Activated gamma-delta T cell (primary cell): ENCODE measurements at places on chromosomes 13 and 19.

DNA sequence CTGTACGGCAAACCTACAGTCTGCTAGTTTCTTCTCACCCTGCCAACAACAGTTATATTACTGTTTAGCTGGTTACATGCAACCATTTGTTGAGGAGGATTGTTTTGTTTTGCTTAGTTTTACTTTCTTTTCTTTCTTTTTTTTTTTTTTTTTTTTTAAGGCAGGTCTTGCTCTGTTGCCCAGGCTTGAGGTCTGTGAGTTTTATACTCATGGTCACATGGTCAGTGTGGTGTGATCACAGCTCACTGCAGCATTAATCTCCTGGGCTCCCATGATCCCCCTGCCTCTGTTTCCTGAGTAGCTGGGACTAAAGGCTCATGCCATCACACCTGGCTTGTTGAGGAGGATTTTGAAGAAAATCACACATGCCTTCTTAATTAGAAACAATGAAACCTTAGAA, 505.6 kb downstream of the GPC5 start:
- DNase-seq: no peak

- DNase-seq: no peak
These were observed 168.6 kb downstream of the POSTN start for GRCh38 chr13:37429976-37430375.

- DNase-seq: no peak
These were observed 309.6 kb downstream of the RFC3 start for GRCh38 chr13:34127523-34127922.

DNA sequence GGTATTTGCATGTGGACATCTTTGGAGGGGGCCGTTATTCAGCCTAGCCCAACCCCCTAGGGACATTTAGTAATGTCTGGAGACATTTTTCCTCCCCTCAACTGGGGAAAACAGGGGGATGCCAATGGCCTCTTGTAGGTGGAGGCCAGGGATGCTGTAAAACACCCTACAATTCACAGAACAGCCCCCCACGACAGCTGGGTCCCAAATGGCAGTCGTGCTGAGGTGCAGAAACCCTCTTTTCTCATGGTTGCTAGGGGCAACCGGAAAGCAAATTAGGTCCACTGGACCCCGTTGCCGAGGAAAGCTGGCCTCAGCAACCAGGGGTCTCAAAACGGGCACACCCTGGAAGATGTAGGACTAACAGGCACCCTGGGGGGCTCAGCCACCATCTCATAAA, 14.6 kb downstream of the TMEM150B start:
- DNase-seq: no peak

GRCh38 chr13:43223216-43223615, 199.8 kb downstream of the DNAJC15 start:
- DNase-seq: no peak

GRCh38 chr13:112530861-112531260, 57.1 kb downstream of the TUBGCP3 start:
- DNase-seq: no peak

DNA sequence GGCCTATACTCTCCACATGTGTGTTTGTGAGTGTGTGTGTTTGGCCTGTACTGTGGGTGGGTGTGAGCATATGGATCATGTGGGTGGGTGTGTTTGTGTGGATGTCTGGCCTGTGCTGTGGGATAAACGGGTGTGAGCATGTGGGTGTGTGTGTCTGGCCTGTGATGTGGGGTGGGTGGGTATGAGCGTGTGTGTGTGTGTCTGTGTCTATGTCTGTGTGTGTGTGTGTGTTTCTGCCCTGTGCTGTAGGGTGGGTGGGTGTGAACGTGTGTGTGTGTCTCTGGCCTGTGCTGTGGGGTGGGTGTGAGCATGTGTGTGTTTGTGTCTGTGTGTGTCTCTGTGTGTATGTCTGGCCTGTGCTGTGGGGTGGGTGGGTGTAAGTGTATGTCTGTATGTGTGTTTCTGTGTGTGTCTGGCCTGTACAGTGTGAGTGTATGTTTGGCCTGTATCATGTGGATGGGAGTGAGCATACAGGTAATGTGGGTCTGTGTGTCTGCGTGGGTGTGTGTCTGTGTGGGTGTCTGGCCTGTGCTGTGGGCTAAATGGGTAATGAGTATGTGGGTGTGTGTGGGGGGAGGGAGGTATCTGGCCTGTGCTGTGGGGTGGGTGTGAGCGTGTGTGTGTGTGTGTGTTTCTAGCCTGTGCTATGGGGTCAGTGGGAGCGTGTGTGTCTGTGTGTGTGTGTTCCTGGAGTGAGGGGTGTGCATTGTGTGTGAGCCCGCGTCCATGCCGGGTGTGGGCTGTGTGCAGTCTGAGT, 20.8 kb upstream of the KCTD15 start:
- no peak for DNase-seq

- no peak for DNase-seq
These were observed 20.3 kb downstream of the ZNF420 start for GRCh38 chr19:37098570-37098969.

DNA sequence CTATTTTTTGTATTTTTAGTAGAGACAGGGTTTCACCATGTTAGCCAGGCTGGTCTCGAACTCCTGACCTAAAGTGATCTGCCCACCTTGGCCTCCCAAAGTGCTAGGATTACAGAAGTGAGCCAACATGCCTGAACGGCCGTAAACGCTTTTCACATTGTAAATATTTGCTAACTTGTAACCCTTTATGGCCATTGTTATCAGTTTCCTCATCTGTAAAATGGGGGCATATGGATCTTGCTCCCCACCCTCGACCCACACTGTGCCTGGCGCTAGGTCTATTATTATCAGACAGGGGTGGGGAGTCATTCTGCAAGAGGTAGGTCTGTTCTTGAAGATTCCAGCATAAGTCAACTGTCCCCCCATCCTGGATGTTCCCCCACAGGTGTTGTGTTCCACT, 11.9 kb downstream of the NCAN start:
- no peak for DNase-seq

DNA sequence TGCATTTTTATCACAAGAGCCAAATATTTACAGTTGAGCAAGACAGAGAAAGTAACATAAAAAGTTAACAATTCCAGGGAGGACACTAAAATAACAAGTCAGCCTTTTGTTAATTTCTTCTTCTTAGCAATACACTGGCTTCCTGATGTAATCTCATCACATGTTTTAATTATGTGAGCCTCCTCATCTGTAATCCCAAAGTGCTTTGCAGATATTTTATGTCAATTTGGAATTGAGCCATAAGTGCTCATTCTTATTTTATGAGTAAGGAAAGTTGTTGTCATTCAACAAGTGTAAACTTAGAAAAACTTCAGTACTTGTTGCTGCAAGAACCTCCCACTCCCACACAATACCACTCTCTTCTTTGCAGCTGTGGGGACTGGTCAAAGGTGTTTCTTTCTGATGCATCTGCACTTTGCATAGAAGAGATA, 223.6 kb downstream of the GPC6 start:
- DNase-seq: no peak

DNA sequence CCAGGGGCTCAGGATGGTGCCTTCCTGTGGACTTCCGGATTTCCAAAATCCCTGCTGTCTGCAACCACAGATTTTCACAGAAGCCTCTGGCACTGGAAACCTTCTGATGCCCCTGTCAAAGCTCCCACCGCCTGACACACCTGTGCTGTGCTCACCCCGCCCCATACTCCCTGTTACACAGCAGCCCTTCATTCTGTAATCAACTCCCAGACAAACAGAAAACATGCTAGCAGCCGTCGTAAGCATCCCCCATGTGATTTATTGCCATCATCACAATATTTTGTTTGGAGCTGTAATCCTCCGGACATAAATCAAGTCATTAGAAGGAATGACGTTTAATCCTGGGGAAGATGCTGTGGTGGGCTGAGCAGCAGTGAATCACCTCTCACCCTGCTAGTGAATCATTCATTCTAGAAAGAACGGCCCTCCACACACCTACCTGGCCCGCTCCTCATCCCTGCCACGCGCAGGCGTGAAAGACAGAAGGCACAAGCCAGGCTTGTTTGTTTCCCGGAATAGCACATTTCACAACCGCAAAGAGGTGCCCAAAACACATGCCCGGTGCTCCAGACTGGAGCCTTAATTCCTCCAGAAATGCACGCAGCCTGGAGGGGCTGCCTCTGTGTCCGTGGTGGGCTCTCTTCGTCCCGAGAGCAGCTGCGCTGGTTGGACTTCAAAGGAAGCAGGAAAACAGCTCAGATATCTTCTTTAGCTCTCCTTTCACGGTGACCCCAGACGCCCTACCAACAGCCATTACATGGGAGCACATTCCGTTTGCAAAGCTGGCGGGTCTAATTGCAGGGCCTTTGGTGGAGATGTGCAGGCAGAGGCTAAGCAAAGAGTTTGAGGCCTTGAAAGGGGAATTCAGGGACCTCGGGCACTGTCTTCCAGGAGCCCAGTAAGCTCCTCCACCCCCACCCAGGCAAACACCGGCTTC, 41.3 kb upstream of the KCTD15 start:
- DNase-seq: no peak

DNA sequence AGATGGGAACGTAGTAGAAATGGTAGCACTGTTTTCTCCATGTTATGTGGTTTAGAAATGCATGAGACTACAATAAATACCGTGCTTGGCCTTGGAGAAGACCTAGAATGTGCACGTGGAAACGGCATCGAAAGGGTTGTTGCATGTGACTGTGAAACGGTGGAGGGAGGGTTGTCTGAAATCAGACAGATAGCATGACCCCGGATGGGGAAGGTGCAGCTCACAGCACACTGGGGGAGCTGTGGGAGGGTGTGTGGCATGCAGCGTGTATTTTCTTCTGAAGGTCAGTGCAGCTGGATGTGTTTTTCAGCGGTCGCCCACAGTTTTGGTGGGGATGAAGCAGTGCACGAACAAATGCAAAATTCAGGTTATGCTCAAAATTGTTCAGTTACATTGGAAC, 63.4 kb downstream of the CELF5 start:
- DNase-seq: no peak

GRCh38 chr13:69069554-69070133, 1038.0 kb upstream of the ATXN8OS start:
- no peak for DNase-seq

DNA sequence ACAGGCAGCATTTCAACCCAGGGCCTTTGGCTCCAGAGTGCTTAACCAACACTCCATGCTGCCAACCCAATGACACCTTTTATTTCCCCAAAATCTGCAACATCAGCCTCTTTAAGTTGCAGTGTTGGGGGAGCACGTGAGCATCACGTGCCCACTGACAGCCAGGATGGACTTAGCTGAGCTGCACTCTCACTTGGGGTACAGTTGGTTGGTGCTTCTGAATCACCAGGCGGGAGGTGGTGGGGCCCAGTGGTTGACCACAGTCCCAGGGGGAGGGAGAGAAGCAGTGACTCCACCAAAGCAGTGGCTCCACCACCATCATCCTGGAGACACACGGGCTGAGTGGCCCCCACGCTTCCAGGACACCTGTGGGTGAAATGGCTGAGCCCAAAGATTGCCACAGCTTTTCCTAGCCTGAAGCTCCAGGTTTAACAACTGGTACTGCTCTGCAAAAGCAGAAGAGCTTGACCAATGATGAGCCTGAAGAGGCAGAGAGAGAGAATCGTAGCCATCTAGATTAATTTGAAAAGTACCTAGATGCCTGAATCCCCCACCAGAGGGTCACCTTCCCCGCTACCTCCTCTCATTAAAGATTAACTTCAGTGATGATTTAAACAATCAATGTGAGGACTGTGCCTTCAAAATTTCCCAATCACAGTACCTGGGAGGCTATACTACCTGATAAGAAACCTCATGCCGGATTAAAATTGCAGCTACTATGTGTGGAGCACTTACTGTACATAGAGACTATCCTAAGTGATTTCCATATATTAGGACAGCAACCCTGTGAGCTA, 193.8 kb downstream of the FOXO1 start:
- DNase-seq: no peak

GRCh38 chr19:47521473-47522180, 6.8 kb upstream of the NAPA start:
- no peak for DNase-seq

- DNase-seq: no peak
These were observed 125.3 kb downstream of the KATNAL1 start for GRCh38 chr13:30181888-30182651.

DNA sequence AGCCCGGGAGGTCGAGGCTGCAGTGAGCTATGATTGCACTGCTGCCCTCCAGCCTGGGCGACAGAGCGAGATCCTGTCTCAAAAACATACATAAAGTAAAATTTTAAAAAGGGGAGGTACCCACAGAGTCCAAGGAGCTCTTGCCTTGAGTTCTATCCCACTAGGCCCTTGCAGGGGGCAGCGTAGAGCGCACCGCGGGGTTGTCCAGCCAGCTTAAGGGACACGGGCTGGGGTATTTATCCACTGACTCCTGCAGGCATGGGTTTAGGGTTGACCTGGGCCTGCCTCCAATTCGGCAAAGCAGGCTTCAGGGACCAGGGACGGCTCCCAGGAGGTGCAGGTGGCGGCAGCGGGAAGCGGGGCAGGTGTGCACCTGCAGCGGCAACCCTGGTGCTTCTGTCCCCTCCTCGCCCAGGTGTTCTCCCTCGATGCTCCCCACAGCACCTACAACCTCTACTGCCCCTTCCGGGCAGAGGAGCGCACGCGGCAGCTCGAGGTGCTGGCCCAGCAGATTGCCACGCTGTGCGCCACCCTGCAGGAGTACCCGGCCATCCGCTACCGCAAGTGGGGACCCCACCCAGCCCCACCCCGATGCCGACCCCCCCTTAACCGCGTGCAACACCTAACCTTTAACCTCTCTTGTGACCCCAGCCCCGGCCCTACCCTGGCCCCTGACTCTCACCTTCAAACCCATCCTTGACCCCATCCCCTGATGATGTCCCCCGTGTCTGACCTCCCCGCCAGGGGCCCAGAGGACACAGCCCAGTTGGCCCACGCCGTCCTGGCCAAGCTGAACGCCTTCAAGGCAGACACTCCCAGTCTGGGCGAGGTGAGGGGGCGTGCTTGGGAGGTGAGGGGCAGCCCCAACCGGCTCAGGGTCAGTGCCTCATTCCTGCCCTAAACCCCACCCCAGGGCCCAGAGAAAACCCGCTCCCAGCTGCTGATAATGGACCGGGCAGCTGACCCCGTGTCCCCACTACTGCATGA, 4.7 kb downstream of the STXBP2 start:
- DNase-seq: no peak

DNA sequence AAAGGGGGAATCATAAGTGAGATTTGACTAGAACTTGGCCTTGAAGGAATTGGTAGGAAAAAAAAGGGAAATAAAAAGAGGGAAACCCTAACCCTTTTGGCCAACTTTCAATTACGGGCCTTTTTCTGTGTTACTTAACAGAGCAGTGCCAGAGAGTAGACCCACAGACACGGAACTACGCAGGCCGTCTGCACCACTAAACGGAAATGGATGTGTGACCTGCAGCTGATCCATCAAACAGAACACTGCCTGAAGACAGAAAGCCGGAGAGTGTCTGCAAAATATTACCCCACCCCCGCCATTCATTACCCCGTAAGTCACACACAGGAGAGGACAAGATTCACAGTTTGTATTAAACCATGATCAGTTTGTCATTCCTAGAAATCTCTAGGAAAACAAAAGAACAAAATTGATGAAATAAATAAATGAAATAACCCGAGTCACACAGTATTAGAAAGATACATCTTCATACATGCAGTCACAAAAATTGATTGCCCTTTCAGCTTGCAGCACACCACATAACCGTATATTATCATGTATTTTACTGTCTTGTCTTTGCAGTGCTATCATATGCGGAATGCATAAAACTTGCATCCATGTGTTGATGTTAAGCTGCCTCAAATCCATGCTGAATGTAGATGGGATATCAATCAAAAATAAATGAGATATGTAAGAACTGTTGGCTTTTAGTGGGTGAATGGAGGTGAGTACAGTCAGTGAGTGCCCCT, 424.7 kb downstream of the IRS2 start:
- no peak for DNase-seq
